ENCODE measurements at places on chromosomes 11 and 22.

DNA sequence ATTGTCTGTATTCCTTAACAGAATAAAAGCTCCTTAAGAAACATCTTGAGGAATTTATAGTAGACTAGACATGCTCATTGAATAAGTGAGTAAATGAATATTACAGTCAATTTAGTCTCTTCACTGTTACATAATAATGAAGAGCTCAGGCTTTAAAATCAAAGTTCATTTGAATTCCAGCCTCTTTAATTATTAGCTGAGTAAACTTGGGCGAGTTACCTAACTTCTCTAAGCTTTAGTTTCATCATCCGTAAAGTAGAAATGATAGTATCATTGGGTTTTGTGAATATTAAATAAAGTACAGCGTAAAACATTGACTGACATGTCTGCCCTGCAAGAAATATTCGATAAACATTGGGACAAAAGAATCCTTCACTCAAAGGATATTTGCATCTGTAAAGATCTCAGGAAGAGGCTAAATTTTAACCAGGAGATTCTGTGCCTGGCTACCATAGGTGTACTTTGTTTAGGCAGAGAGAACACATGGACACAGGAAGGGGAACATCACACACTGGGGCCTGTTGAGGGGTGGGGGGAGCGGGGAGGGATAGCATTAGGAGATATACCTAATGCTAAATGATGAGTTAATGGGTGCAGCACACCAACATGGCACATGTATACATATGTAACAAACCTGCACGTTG is 15.2 kb upstream of the BBOX1 start:
- DNase-seq, result no peak

DNA sequence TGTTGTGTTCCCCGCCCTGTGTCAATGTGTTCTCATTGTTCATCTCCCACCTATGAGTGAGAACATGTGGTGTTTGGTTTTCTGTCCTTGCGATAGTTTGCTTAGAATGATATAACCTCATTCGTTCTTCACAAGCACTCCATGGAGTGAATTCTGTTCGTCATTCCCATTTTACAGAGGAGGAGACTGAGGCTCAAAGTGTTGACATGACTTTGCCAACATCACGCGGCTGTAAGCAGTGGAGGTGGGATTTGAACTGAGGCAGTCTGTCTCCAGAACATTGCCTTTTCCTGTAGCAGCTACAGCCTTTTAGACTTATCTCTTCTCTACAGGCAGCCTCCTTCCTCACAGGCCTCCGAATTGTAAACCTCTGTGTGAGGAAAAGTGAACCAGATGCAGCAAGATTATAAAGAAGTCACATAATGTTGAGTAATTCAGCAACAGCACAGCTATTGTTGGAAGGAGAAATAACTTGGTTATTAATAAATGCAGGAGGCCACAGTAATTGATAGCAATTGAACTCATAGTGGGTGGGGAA is 74.6 kb downstream of the MYO18B start:
- no peak for DNase-seq

DNA sequence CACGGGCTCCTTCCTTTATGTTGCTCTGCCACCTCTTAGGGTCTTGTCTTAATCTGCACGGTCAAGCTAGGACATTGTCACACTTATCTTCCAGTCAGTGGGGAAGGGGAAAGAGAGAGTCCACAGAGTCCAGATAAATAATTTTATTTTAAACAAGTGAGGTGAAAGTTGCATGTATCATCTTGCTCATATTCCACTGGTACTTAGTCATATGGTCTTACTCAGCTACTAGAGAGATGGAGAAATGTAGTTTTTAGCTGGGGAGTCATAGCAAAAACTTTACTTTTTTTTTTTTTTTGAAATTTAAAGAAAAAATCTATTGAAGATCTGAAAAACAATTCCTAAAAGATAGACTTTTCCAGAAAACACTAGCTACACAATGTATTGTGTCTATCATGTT is 29.0 kb downstream of the PDE3B start:
- DNase-seq, result no peak

- peak; percentile 43 for DNase-seq
These were observed 564 bp downstream of the THAP12 start for GRCh38 chr11:76380159-76380976.

DNA sequence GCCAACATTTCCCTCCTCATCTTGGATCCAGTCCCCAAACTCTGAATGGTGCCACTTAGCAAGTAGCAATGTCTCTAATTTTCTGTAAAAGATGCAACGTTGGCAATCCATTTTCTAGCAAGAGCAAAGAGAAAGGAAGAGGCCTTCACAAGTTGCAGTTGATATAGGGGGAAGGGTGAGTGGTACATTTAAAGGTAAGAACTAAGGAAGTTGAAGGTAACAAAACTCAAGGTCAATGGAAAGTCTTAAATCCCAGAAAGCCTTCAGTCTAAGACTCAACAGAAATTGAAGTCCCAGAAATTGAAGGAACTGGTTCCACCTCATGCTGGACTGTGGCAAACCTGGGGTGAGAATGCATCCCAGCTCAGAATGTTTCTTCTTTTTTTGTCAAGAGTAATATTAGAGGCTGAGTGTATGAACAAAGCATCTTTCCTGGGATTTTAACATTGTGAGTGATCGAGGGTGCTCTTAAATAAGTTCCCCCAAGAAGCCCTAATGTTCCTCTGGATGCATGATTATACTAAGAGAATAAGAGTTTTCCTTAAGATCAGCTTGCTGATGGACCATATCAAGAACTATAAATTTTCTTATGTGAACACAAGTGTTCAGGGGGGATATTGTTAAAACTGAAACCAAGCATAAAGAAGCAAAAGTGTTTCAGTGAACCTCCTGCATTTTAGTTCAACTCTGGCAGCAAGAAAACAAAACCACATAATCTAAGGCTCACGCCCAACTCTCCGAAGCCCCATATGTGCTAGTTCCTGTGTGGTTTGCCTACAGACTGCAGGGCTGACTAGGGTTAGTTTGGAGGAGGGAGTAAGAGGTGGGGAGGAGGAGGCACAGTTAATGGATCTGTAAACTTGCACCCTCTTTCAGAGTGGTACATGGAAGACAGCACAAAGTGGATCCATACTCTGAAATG is at the start of gene GRAP2:
Gene GRAP2, plus strand, starts transcription at position 779 of the 922 bp plus-strand sequence. CDS start 46,023 bp downstream, outside the sequence.
- peak; percentile 67 for DNase-seq

- DNase-seq, result no peak
These were observed 24.8 kb upstream of the CYB5R3 start for GRCh38 chr22:42673898-42674401.

- peak; percentile 26 for DNase-seq
These were observed 2.8 kb downstream of the IL17RA start for GRCh38 chr22:17087498-17088131.

DNA sequence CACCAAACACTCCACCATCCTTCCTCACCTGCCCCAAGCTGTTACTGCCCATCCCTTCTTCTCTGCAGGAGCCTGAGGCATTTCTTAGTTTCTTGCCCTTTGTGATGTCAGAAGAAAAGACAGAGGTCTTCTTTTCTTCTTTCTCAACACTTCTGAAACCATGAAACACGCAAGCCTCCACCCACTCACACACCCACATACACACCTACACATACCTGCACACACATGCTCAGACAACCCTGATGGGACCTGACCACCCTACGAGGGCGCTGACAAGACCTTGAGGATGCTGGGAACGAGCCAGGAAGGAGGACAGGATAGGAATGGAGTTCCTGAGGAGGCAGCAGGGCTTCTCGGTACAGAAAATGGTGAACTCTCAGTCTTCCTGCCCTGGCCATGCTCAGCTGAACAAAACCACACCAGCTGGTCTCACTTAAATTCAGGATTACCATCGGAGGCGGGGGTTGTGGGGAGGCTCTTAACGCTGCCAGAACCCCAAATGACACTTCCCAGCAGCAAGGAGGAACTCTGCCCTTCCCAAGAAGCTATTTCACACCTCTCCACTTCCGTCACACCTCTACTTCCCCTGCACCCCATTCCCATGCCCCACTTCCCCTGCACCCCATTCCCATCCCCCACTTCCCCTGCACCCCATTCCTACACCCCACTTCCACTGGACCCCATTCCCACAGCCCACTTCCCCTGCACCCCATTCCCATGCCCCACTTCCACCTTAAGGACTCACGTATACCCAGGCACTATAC is 41.0 kb downstream of the CSF2RB start:
- DNase-seq, result no peak

DNA sequence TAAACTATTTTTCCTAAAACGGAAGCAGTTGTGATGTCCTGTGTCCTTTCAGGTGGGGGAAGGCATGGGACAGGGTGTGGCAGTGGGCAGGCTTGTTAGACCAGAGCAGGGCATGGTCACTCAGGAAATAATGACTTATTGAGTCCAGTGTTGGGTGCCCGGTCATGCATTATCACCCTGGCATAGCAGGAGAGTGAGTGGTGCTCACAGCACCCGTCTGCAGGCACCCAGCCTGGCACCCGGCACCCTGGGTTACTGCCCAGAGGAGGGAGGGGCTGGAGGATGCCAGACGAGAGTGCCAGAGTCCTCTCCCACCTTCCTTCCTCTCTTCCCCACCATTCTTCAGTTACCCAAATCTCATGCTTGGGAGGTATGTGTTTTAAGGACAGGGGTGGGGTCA is 59.1 kb downstream of the ST3GAL4 start:
- no peak for DNase-seq

DNA sequence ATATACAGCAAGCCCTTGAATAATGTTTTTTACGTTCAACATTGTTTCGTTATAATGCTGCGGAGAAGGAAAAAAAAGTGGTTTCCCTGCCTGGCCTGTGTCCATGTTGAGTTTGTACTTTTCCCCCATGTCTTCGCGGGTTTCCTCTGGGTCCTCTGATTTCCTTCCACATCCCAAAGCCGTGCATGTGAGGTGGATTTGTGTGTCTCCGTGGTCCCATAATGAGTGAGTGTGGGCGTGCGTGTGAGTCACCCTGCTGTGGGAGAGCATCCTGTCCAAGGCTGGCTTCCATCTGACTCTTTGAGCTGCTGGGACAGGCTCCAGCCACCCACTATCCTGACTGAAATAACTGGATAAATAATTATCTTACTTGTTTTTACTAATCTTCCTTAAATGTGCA is 29.6 kb upstream of the SNX19 start:
- no peak for DNase-seq

DNA sequence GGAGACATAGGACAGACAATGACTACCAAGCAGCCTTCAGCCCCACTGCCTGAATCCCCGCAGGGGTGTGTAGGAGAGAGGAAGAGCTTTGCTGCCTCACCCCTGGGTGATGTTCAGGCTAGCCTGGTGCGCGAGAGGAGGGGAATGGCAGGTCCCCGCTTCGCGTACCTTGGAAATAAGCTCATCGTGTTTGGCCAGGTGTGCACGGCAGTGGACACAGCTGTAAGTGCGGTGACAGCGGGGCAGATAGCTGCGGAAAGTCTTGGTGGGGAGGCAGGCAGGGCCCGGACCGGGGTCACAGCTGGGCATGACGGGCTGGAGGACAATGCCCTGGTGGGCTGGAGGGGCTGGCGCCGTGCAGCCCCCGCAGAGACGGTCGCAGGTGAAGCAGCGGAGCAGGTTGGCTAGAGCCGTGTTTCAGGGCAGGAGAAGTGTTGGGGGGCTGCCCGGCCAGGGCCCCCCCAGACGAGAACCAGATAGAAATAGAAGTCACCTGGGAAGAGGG is 2.9 kb downstream of the YPEL4 start:
- no peak for DNase-seq

DNA sequence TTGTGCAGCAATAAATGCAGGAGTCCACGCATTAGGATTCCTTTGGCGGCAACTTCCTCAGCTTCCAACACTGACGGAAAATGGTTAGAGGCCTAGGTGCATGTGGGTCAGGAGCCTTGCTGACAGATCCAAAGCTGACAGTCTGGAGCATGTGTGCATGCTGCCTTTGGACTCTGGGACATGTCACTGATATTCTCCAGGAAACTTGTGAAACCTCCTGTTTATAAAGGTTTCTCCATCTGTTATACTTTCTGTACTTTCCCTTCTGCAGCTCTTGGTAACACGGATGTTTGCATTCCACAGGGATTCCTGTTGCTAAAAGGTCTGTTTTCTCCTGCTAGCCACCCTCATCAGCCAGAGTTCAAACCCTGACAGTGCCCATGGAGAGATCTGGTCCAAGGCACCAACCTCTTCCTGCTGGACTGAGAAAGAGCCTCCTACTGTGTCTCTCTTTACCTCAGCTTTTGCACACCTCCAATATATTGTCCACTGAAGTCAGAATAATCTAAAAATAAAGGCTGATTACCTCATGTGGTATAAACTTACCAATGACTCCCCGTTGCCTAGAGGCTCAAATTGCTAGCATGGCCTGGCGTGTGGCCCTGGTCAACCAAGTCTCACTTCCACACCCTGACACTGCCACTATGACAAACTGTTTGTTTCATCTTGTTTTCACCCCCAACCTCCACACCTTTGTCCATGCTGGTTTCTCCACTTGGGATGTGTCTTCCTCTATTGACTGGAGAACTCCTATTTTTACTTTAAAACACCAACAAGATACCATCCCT is 31.1 kb upstream of the LYVE1 start:
- DNase-seq, result no peak

DNA sequence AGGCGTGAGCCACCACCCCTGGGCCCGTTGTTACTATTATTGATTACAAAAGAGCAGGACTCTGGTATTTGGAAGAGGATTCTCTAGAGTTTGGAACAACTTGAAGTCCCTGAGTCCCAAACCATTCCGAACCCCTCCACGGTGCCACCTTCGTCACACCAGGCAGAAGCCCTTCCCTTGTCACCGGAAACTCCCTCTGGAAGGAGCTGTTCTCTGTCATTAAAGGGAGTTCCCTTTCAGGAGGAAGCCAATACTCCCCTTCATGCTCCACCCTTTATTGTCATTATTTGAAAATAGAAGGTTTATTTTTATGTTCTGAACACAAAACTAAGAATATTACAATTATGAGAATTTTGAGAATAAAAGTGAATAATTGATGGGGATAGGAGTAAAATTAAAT is 5.1 kb upstream of the C11orf24 start:
- DNase-seq, result no peak

GRCh38 chr22:50578776-50579310 is 616 bp upstream of the CPT1B start:
- no peak for DNase-seq

DNA sequence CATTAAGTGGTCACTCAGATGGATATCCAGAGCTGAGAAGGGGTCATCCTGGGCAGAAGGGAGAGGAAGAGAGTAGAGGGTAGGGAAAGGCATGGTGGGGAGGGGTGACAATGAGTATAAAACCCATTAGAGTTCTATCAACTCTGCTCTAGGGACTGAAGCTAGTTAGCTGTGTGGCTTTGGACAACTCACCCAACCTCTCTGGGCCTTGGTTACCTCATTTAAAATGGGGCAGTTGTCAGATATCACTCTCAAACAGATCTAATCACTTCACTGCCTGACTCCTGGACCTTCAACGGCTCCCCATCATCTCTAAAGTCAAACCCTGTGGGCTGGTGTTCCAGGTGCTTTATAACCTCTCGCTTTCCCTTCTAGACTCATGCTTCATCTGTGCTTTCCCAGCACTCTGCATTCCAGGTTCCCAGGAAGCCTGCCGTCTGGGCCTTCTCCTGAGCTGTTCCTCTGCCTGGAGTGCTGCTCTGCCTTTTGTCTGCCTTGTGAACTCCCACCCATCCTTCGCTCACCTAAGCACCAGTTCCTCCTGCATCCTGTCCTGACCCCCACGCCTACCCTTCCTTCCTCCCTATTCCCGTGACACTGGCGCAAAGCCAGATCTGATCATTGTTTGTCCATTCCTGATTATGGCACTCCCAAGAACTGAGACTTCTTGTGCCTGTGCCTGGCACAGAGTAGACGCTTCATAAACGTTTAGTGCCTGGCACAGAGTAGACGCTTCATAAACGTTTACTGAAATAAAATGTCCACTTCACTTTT is 22.3 kb upstream of the KCNJ11 start:
- no peak for DNase-seq
